ENCODE measurements at places on chromosomes 1 and 21.

DNA sequence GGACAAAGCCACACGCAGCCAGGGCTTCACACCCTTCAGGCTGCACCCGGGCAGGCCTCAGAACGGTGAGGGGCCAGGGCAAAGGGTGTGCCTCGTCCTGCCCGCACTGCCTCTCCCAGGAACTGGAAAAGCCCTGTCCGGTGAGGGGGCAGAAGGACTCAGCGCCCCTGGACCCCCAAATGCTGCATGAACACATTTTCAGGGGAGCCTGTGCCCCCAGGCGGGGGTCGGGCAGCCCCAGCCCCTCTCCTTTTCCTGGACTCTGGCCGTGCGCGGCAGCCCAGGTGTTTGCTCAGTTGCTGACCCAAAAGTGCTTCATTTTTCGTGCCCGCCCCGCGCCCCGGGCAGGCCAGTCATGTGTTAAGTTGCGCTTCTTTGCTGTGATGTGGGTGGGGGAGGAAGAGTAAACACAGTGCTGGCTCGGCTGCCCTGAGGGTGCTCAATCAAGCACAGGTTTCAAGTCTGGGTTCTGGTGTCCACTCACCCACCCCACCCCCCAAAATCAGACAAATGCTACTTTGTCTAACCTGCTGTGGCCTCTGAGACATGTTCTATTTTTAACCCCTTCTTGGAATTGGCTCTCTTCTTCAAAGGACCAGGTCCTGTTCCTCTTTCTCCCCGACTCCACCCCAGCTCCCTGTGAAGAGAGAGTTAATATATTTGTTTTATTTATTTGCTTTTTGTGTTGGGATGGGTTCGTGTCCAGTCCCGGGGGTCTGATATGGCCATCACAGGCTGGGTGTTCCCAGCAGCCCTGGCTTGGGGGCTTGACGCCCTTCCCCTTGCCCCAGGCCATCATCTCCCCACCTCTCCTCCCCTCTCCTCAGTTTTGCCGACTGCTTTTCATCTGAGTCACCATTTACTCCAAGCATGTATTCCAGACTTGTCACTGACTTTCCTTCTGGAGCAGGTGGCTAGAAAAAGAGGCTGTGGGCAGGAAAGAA lies 8.1 kb downstream of the PSRC1 start:
- DNase-seq: no peak

DNA sequence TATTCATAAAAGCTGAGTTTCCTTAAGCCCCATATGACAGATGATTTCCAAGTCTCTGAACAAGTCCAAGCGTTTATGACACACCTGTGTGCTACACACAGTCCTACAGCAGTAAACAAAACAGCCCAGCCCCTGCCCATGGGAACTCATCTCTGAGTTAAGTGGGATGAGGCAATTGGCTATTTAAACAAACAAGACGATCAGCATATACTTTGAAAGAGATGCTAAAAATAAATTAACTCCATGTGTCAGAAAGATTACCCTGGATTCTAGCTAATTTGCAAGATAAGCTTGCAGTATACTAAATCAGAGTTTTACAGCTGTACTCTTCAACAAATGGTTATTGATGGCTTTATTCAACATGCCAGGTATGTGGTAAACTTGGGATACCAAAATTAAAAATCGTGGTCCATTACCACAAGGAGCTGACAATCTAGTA lies 7.0 kb downstream of the PSMG1 start:
- DNase-seq: no peak

- DNase-seq: no peak
These were observed 95.8 kb downstream of the CNIH3 start for GRCh38 chr1:224711876-224712275.

GRCh38 chr1:89322402-89322801 lies 41.5 kb upstream of the GBP6 start:
- DNase-seq: no peak

DNA sequence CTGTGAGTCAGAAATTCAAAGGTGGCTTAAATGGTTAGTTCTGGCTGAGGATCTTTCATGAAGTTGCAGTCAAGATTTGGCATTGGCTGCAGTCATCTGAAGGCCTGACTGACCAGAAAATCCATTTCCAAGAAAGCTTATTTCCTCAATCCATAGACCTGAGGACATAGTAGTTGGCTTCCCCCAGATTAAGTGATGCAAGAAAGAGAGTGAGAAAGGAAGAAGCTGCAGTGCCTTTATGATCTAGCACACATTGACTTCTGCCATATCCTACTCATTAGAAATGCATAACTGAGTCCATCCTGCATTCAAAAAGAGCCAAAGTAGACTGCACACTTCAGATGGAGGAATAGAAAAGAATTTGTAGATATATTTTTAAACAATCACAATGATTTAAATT lies 222.6 kb downstream of the COL24A1 start:
- DNase-seq: no peak

DNA sequence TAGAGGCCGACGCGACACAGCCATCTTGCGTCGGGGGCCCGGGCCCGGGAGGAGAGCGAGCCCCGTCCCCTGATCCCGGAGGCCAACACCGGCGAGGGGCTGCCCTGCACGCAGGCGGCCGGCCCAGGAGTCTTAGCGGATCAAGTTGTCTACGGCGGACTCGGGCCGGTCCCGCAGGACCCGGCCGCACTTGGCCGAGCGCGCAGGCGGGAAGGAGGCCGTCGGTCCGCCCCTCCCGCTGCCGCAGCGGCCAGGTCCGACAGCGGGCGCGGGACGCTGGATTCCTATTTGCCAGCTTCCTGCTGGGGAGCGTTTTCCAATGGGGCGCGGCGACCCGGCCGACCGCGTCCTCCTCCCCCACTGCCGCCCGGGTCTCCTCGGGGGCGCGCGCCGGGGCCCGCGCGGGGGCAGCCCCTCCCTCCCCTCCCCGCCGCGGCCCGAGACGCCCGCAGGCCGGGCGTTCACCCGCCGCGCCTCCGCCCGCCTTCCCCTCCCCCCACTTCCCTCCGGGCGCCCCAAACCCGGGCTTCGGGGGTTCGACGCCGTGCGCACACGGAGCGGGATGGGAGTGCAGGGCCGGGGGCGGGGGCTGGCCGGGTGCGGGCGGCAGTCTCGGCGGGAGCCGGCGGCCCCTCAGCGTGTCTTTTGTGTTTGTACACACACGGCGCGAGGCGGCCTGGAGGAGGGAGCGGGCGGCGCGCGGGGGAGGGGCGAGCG lies 517 bp upstream of the H3-3A start:
- no peak for DNase-seq

- DNase-seq: no peak
These were observed 6.1 kb upstream of the AK4 start for GRCh38 chr1:65141918-65142317.

DNA sequence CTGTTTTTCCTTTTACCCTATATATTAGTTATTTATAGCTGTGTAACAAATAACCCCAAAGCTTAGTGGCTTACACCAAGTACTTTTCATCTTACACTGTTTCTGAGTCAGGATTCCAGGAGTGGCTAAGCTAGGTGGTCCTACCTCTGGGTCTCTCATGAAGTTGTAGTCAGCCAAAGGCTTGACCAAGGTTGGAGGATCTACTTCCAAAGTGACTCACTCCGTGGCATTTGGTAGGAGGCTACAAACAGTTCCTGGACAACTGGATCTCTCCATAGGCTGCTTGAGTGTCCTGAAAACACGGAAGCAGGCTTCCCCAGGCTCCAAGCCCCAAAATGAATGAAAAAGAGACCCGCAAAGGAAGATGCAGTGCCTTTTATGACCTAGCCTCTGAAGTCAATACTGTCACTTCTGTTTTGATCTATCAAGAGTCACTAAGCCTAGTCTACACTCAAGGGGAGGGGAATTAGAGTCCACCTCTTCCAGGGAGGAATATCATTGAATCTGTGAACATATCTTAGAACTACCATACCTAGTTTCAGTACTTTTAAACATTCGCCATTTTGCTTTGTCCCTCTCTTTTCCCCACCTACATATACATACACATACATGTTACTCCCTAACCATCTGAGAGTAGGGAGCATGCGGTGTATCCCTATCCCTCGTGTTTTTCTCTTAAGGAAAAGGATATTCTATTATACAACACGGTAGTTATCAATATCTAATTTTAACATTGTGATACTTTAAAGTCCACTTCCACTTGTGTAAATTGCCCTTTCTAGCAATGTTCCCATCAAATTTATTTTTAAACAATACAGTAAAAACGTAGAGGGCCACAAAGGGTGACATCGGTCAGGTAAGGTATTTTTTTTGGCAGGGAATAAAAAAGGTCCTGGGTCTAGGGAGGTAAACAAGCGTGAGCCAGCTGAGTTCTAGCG lies 67.2 kb downstream of the SLC35A3 start:
- no peak for DNase-seq

GRCh38 chr1:224406216-224406615 lies 28.4 kb downstream of the WDR26 start:
- no peak for DNase-seq

GRCh38 chr1:219391297-219391696 lies 217.6 kb downstream of the LYPLAL1 start:
- DNase-seq: no peak

DNA sequence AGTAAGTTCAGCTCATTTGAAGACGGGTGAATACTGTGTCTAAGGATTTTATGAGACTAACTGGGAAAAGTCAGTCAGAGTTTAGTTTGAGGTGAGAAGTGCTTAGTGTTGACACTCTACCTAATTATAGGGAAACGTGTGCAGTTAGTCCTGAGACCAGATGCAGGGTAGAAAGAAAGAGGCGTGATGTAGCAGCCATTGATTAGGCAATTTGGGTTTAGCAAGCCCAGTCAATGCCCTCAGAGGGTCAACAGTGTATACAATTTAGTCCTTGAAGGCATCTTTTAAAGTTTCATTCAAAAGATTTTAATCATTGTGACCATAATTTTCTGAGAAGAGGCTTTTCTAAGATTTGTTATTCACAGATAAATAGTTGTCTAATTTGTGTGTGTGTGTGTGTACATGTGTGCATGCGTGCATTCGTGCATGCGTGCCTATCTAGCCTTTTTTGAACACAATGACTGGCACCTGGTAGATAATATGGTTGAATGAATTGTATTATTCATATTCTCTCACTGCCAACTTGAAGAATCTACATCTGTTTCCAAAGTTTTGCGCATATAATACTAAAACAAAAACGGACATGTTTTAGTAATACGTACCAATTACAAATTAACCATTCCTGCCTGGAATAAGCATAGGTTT lies 332.9 kb downstream of the SRGAP2C start:
- no peak for DNase-seq

DNA sequence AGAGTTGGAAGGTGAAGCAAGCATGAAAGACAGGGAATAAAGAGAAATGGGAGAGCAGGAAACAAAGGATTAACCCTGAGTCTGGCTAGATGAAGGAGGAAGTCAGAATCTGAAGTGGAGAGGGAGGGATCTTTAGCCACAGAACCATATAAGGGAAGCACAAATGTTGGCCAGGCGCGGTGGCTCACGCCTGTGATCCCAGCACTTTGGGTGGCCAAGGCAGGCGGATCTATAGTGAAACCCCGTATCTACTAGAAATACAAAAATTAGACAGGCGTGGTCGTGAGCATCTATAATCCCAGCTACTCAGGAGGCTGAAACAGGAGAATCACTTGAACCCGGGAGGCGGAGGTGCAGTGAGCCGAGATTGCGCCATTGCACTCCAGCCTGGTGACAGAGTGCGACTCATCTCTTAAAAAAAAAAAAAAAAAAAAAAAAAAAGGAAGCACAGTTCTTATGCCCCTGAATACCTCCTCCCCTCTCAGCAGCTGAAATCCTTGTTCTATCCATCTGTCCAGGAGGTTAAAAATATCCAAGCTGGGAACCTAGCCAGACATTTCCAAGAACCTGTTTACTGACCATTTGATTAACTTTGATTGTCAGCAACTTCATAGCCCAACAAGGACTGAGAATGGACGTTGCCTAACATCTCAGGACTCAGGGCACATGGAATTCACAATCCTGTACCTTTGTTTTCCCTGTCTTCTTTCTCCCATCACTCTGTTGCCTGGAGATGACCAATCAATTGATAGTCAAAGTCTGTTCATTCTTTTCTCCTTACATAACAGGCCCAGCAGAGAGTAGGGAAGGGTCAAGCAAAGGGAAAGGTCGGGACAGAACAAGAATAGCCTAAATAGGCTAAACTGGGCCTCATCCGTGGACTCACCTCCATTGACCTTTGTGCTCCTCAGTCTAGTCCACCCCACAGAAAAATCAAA lies 10.6 kb downstream of the TXNIP start:
- no peak for DNase-seq

DNA sequence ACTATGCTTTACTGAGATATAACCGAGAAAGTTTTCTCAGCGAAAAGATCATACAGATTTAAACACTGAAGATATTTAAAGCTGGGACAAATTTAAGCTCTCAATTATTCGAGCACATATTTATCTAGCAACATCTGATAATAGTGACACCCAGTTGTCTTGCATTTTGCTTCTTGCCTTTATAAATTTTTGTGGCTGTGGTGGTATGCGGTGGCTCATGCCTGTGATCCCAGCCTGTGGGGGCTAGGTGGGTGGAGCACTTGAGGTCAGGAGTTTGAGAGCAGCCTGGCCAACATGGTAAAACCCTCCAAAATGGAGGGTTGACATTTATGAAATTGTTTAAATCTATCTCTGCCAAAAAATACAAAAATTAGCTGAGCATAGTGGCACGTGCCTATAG lies 312.2 kb downstream of the SPATA17 start:
- DNase-seq: no peak

- no peak for DNase-seq
These were observed 75.4 kb downstream of the RPAP2 start for GRCh38 chr1:92374223-92374622.

- DNase-seq: no peak
These were observed 59.3 kb downstream of the H3-3A start for GRCh38 chr1:226121587-226122400.

DNA sequence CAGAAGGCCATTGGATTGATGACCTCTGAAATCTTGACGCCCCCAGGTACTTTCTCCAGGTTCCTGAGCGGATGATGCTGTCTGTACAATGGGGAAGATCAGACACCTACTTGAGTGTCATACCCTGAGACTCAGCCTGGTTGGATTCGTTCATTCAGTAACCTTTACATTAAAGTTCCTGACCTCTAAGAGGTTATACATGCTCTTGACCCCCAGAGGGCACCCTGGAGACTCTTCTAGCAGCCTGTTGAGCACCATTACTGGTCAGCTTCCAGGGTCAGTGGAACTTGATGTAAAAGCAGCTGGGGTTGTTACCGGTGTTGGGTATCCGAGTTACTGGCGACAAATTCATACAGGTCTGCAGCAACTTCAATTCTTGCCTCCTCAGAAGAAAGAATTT lies 114.3 kb upstream of the ZNF678 start:
- no peak for DNase-seq

GRCh38 chr1:119114786-119115185 lies 25.7 kb downstream of the WARS2 start:
- no peak for DNase-seq
